ENCODE measurements at places on chromosomes 5 and 9.
A peak's percentile ranks its signal among the peaks of the same experiment; 100 is the strongest.

- DNase-seq, result peak; percentile 15
These were observed 67.7 kb downstream of the TENT4A start for GRCh38 chr5:6780802-6781391.

- no peak for DNase-seq
These were observed 115.7 kb downstream of the FBXL17 start for GRCh38 chr5:108266242-108266641.

DNA sequence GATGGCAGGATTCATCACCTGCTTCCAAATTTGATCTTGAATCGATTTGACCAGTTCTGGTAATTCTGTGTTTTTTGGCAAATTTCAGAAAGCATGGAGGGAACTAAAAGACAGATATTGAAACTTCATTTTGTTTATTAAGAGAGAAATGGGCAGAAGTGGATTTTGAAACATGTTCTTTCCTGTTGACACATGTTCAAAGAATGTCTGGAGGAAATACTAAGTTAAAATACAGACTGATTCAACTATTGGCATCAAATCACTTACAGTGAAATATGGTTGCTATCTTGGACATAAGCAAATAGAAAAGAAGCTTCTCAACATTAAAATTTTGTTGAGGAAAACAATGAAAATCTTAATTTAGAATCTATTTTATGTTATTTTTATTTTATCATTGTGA is 19.3 kb upstream of the GZMK start:
- DNase-seq, result no peak

GRCh38 chr9:127587966-127588365 is 24.1 kb upstream of the STXBP1 start:
- no peak for DNase-seq

GRCh38 chr5:67235399-67236110 is 39.0 kb upstream of the CD180 start:
- DNase-seq, result no peak

- no peak for DNase-seq
These were observed 83.9 kb downstream of the LRRC70 start for GRCh38 chr5:62662521-62662920.

DNA sequence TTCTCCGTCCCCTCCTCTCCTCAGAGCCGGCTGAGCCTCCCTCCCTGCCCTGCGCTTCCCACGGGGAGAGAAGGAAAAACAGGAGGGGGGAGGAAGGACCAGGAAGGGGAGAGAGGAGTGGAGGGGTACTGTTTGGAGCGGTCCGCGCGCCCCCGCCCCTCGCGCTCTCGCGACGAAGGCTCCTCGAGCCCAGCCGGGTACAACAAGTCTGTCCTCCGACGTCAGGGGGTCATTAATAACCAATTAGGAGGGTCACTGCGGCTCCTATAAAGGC is 480 bp upstream of the PRDM12 start:
- DNase-seq, result no peak

DNA sequence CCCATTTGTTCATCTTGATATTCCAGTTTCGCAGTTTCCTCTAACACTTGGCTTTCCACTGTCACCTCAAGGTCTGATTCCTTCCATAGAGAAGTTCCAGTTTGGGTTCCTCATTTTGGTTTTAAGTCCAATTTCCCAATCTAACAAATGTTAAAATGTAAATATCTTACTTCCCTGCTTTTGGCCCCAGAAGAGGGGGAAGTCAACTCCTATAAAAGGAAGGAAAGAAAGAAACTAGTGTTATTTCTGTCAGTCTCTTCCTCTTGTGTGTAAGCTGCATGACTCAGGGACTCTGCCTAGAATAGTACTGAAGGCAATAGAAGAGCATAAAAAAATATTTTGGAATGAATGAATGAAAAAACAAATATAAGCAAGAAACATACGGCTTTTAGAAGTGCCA is 127.5 kb upstream of the CCNG1 start:
- DNase-seq, result no peak

GRCh38 chr5:97560599-97560993 is 377.5 kb upstream of the RIOK2 start:
- no peak for DNase-seq

DNA sequence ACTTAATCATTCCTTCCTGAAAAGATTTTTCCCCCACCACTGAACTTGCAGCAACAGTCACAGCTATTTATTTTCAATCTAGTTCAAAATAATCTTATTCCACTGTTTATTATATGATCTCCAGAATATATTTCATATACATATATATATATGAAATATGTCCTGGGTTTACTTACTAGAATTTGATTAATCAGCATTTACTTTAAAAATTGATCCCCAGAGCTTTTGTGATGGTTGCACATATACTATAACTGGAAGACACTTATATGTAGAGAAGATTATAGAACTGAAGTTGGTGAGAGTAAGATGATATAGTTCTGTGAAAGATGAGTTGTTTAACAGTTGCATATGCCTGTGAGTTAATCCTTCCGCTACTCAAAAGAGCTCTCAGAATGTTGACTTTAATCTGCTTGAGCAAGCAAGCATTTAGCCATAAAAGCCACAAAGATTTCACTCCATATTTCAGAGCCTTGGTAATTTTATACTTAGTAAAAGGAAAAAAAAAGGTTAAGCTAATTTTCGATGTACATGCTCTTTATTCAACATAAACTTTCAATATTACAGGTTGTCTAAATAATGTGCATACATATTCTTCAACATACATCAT is 399.3 kb upstream of the CDH9 start:
- DNase-seq, result no peak

DNA sequence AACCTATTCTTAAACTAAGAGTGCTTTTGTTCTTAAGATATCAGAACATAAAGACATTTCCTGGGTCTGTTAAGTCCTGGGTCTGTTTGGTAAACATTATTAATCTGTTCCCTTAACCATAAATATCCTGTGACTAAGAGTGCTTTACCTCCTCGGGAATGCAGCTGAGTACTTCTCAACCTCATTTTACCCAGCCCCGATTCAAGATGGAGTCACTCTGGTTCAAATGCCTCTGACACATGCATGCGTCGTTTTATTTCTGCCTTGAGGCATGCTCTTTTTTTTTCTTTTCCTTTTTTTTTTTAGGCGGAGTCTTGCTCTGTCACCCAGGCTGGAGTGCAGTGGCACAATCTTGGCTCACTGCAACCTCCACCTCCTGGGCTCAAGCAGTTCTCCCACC is 39.8 kb upstream of the FBXL17 start:
- DNase-seq, result no peak

- no peak for DNase-seq
These were observed 306.2 kb upstream of the PUM3 start for GRCh38 chr9:3150074-3150473.

GRCh38 chr9:127613583-127613954 is 1.5 kb downstream of the STXBP1 start:
- DNase-seq, result no peak

- DNase-seq, result no peak
These were observed 216.2 kb upstream of the S1PR3 start for GRCh38 chr9:88775037-88775471.

DNA sequence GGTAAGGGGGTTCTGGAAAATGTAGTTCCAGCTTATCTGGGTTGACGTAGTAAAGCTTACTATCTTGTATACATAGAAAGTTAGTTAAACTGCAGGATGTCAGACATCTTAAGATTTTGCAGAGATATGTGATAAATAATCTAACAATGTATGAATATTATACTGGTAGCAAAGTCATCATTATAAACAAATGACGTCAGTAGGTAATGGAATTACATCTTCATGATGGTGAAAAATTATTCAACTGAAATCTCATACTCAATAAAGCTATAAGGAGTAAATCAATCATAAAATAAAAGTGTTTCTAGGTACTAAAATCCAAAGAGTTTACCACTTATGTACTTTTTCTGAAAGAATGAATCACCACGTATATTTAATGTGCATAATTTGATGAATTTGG is 217.3 kb upstream of the CDH10 start:
- DNase-seq, result no peak

DNA sequence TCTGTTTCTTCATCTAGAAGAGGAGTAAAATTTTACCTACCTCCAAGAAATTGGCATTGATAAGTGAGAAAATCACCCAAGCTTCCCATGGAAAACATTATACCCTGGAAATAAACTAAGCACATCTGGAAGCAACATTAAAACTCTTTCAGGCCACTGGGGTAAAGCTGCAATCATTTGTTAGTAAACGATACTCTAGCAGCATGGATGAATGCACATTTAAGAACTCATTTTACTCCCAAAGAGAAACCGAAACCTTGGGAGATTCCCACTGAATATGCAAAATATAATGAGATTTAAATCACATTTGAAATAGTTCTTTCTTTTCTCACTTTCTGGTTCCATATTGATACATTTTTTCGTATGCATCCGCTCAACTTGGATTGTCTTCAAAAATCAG is 467.5 kb downstream of the EFNA5 start:
- DNase-seq, result no peak

DNA sequence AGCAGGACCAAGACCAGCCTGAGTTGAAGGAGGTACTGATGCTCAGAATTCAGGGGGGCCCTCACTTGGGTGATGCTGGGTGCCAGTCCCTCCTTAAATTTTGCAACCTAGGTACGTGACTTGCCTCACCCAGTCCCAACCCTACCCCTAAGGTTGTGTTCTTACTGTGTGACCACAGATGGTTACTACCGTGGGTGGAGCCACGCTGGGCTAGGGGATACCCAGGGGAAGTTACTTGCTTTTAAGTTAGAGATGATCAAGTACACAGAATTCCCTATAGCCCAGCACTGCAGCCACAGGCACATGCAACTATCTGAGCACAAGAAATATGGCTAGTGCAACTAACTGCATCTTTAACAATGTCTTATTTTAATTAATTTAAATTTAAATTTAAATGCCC is 32.9 kb downstream of the NXNL2 start:
- no peak for DNase-seq

- no peak for DNase-seq
These were observed 8.4 kb upstream of the DMRT3 start for GRCh38 chr9:967903-968641.

DNA sequence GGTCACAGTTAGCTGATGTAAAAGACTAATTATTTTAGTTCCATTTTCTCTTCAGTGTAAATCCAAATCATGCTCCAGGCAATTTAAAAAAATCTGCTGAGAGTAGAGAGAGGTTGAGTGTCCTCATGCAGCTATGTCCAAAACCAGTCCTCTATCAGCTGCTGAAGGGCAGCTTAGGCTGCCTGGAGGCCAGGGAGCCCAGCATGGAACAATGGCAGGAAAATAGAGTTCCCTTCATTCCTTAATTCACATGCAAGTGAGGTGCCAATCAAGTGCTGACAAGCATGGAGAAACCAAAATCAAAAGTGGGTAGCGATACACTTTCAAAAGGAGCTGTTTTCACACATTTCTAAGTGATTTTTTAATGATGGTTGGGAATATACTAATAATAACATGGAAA is 78.3 kb upstream of the POU5F2 start:
- DNase-seq, result no peak

GRCh38 chr5:77423022-77423750 is 68.9 kb downstream of the WDR41 start:
- no peak for DNase-seq

- DNase-seq, result no peak
These were observed 4.6 kb downstream of the SIT1 start for GRCh38 chr9:35646153-35646532.

DNA sequence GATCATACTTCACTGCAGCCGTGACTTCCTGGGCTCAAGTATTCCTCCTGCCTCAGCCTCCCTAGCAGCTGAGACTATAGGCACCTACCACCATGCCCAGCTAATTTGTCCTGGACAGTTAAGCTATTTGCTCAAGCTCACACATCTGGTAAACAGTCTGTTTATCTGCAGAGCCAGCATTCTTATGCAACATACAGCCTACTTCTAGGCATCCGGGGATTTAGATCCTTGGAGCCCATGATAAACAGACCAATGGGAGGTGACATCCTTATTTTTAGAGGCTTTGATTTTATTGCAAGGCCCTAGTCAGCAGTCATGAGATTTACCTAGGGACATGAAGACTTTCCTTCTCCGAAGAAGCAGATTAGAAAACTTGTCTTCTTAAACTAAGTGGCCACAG is 21.0 kb downstream of the ATOX1 start:
- DNase-seq, result no peak
